Suppressor macrophage treated with lipopolysaccharide for 1 hour (primary cell): ENCODE measurements at places on chromosomes 7 and 10.
A peak's percentile ranks its signal among the peaks of the same experiment; 100 is the strongest.

DNA sequence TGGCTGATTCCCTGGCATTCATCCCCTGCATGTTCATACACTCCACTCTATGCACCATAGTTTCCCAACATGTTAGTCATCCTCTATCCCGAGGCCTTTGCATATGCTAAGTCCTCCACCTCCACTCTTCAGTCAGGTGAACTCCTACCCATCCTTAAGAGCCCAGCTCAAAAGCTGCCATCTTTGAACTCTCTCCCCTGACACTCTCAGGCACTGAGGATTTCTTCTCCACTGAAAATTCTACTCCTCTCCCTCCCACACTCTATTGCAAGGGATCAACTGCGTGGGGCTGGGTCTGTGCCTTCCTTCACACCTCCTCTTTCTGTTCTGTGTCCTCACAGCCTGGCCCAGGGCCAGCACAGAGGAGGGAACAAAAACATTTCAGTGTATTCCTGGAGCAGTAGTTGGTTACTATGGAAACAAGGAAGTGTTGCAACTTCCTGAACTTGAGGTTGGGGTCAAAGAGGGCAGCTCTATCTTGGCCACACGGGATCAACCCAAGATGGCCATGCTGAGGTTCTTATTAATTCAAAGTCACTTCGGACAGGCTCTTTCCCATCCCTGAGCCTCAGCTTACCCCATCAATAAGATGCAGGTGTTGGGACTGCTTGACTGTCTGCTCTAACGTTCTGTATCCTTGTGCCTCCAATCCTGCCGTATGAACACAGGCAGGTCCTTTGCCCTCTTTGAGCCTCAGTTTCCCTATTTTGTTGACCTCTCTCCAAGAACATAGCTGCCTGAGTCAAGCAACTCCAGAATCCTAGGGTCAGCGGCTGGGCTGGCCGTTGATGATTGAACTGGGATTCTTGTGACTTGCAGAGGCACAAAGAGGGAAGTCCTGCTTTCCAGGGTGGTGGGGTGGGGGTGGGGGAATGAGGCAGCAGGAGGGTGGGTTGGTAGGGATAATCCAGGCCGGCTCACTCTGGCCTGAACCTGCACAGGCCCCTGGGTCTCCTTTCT is 15.5 kb downstream of the ZMIZ1 start:
- DNase-seq: peak; percentile 92

GRCh38 chr10:3857318-3857717 is 72.3 kb upstream of the KLF6 start:
- DNase-seq: peak; percentile 72

DNA sequence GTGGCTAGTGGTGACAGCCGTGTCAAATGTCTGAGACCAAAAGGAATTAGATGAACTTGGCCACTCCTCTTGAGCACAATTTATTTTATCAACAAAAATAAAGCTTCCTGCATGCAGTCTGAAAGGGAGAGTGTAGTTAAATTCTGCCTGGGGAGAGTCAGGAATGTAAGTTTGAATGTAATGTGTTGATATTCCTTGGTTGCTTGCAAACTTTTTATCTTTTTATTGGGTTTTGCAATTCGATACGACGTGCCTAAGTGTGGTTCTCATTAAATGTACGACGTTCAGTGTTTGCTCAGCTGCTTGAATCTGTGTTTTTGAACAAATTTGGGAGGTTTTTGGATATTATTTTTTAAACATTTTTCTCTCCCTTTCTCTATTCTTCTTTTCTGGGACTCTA is 839.9 kb downstream of the CCSER2 start:
- DNase-seq: no peak

DNA sequence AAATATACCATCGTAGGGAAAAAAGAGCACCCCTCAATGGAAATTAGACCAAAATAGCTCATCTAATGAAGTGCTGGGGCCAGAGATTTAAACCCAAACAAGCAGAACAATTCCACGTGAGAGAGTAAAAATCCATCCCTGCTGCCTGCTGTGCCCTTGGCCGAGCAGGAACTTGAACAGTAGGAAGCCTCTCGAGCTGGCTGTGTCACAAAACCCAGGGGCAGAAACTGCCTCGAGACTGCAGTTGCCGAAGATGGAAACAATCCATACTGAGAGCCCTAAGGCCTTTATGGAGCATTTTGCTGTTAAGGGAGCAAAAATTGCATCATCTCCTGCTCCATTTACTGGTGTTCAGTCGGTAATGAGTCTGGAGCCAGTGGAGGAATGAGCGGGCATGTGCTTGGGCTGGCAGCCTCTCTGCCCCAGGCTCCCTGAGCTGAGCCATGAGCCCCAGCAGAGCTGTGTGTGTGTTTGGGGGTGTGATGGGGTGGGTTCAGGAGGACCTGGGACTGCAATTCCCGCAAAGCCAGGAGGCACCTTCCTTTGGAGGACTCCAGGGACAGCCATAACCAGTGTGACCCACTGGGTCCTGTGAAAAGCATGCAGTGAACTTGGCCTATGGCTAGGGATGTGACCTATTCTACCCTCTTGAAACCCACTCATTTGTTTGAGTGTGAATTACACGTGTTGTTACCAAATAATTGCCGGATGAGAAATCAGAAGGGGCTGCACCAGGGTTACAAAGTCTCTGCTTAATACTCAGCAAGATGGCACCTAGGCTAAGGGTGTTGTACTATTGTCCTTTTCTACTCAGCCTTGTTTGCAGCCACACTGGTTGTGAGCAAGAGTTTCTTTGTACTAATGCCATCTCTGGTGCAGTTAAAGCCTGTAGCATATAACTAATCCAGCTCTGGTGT is 58.3 kb downstream of the CDHR3 start:
- no peak for DNase-seq

DNA sequence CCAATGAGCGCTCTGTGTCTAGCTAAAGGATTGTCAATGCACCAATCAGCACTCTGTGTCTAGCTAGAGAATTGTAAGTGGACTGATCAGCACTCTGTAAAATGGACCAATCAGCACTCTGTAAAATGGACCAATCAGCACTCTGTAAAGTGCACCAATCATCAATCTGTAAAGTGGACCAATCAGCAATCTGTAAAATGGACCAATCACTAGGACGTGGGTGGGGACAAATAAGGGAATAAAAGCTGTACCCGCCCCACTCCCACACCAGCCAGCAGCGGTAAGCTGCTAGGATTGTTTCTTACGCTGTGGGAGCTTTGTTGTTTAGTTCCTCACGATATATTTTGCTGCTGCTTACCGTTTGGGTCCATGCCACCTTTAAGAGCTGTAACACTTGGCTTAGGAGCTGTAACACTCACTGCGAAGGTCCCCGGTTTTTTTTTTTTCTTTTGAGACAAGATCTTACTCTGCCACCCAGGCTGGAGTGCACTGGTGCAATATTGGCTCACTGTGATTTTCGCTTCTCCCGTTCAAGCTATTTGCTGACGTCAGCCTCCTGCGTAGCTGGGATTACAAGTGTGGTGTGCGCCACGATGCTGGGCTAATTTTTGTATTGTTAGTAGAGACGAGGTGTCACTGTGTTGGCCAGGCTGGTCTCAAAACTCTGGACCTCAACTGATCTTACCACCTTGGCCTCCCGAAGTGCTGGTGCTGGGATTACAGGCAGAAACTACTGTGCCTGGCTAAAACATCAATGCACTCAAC is 184.8 kb downstream of the PTPN20 start:
- DNase-seq: no peak

DNA sequence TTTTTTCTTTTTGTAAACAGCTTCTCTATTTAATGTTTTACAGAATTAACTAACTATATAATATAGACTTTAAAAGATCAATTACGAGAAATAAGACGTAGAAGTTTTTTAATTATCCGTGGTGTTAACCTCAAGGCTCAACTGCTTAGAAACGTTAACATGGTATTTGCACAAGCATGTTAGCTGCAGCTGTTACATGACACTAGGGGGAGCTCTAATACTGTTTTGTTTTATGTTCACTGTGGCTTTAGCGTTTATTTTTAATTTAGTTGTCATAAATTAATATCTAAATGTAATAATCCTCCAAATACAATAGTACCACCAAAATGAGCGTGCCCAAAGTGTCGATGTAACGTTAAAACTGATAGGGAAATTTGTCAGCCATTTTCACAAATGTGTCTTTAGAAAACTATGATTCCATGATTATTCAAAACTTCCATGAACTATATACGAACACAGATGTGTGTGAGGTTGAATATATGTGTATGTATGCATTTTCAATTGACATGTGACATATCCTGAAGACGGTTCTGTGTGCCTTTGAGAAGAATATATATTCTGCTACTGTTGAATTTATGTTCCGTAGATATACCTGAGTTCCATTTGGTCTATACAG is 828.8 kb upstream of the MBL2 start:
- DNase-seq: peak; percentile 59

DNA sequence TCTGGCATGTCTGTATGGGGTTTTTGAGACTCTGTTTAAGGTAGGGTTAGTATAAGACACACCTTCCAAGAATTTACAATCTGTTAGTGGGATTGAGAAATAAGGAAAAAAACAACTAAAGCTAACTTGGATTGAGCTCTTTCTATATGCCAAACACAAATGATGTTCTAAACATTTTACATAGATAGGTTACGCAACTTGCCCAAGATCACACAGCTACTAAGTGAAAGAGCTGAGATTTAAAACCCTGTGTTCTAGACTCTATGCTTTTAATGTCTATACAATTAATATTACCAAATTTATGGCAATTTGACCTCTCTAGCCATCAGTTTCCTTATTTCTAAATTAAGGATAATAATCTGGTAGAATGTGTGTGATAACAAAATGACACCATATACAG is 1056.2 kb downstream of the LRMDA start:
- no peak for DNase-seq

DNA sequence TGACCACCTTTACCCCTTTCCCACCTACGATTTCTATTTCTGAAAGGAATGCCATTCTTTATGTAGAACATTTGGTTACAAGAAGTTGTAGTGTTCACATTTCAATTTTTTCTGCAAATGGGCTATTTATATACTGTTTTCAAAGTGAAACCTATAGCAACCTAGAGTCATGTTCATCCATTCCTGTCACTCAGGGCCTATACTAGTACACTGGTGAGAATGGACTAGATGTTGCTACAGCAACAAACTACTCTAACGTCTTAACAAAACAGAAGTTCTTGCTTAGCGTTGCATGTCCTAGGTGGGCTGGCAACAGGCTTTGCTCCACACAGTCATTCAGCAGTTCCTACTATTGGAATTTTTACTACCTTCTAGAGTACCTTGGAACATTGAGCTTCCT is 16.3 kb downstream of the CASD1 start:
- no peak for DNase-seq

GRCh38 chr10:80187465-80188409 is 17.6 kb downstream of the ANXA11 start:
- peak; percentile 88 for DNase-seq

GRCh38 chr10:13939391-13939790 is 352.6 kb downstream of the PRPF18 start:
- DNase-seq: no peak

DNA sequence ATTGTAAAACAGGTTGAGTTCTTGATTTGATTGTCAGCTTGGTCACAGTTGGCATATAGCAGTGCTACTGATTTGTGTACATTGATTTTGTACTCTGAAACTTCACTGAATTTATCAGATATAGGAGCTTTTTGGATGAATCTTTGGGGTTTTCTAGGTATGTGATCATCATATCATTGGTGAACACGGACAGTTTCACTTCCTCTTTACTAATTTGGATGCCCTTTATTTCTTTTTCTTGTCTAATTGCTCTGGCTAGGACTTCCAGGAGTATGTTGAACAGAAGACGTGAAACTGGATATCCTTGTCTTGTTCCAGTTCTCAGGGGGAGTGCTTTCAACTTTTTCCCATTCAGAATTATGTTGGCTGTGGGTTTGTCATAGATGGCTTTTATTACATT is 86.9 kb downstream of the EXOC4 start:
- no peak for DNase-seq

DNA sequence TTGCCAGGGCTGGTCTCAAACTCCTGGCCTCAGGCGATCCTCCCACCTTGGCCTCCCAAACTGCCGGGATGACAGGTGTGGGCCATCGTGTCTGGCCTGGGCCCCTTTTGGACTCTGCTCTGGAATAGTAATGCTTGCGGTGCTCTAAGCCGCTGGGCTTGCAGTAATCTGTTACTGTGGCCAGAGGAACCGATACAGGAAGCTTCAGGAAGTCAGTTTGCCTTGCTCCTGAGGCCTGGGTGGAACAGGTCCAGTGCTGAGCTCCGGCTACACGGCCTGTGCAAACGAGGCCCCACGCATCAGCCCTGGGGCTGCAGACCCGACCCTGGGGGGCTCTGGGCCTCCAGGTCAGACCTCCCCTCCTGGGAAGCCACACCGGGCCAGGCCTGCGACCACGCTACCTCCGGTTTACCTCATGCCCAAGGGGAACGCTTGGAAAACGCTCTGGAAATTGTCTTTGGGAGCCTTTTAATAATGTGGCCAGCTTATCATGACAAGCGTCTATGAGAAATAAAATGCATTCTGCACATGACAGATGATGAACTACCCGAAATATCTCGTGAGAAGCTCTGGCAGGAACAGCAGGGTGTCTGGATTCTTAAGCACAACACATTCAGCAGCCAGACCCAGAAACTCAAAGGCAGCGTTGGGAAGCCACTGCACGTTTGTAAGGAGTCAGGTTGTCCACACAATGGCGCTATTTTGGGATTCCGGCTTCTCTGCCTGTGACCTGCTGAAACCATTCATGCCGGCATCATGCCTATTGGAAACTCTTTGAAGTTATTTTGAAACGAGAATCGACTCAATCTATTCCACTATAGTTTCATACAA is 10.1 kb upstream of the ADAP1 start:
- peak; percentile 63 for DNase-seq

DNA sequence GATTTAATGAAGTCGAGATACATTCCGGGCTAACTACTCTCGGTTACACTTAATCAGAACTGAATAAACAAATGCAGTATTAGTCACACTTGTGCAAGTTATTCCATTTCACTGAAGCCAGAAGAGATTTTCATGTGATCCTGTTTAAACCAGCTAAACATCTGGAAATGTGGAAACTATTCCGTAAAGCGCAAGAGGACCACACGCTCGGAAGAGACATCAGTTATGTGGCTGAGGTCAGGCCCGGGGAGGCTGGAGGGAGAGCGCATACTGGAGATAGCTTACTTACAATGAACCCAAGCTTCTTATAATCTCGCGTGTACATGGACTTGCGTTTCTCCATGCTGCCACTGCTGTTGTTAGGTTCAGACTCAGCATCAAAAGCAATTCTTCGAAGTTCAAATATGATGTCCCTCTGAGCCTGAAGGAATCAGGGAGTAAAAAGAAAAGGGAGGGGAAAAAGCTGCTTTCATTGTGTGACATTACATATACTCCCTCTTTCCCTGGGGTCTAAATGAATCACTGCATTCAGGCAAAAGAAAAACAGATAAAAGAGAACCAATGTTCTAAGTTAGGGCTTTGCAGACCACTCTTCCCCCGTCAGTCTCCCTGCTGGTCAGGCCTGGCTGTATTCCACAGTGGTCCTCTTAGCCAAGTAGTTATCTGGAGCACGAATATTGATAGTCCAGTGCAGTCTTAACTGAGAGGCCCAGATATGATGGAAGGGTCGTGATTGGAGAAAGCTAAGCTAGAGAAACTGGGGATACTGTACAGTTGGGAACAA is 237.4 kb downstream of the ELMO1 start:
- no peak for DNase-seq

GRCh38 chr10:32771217-32771616 is 186.8 kb downstream of the ITGB1 start:
- DNase-seq: no peak

- DNase-seq: no peak
Measured at GRCh38 chr7:2031451-2031845, 201.3 kb downstream of the MAD1L1 start.

GRCh38 chr7:110875346-110875745 is 215.6 kb upstream of the LRRN3 start:
- DNase-seq: no peak
